ENCODE measurements at places on chromosomes 16 and 17.

GRCh38 chr17:17628388-17629008, 37.0 kb upstream of the PEMT start:
- DNase-seq, result peak; percentile 77

GRCh38 chr17:38361694-38362465, 10.2 kb downstream of the SOCS7 start:
- DNase-seq, result no peak

DNA sequence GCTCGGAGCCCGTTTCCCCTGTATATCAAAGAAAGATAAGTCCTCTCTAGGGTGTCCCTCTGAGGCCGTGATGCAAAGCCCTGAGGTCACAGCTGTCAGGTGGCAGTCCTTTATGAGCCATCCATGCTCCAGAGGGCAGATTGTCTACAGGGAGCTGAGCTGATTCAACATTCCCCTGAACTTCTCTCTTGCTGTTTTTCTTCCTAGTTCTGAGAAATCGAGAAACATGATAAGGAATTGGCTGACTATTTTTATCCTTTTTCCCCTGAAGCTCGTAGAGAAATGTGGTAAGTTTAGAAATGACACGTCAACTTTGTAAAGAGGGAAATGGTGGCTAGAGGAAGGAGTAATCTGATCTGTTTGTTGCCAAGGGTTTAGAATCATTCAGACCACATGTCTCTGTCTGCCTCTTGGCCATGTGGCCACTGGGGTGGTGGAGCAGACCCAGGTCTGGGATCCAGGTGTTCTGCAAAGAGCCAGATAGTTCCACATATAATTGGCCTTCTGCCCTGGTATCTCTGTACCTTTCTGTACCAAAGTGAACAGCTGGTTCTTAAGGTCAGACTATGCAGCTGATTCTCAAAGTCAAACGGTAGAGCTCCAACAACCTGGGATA, 3.5 kb downstream of the CTNS start:
- no peak for DNase-seq

DNA sequence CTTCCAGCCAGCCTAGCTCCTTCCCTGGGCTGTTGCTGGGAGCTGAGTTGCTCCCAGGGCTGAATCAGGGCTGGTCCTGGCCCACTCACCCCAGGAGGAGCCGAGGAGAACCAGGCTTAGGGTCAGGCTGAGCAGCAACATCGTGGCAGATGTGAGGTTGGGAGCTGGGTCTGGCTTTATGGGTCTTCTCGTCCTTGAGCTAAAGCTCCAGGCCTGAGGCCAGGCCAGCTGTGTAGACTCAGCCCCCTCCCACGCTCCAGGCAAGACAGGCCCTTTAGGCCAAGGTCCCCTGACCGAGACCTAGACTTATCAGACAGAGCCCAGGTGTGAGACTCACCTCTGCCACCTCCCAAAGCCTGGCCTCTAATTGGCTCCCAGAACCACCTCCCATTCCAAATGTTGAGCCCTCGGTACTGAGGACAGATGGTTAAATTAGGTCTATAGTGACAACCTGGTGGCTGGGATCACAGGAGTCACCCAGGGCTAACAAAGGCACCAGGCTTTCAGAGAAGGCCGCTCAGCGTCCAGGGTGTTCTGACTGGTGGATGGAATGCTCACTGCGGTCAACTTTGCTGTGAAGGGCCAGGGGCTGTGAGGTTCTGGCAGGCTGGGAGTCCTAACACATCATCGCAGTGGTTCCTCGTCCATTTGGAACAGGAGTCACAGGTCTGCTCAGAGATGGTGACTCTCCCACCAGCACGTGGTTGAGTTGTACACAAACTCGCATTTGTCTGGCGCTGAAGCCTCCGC, at the start of gene CTRL:
TSS of gene CTRL (minus strand) at position 151 of the 750 bp plus-strand sequence. CDS start at position 141, 10 bp downstream.
- no peak for DNase-seq

DNA sequence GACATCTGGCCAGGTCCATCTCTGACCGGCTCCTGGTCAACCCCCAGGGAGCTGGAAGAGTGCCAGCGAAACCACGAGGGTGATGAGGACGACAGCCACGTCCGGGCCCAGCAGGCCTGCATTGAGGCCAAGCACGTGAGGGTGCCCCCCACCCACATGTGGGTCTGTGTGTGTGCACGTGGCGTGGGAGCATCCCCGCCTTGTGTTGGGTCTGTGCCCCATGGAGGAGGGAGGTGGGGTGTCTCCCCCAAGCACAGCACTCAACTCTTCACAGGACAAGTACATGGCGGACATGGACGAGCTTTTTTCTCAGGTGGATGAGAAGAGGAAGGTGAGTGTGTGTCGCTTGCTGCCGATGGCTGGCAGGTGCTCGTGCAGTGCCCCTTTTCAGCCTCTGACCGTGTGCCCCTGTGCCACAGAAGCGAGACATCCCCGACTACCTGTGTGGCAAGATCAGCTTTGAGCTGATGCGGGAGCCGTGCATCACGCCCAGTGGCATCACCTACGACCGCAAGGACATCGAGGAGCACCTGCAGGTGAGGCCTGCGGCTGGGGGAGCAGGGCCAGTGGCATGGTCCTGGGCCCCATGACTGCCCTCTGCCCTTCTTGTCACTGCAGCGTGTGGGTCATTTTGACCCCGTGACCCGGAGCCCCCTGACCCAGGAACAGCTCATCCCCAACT, 1.7 kb downstream of the STUB1 start:
- no peak for DNase-seq

DNA sequence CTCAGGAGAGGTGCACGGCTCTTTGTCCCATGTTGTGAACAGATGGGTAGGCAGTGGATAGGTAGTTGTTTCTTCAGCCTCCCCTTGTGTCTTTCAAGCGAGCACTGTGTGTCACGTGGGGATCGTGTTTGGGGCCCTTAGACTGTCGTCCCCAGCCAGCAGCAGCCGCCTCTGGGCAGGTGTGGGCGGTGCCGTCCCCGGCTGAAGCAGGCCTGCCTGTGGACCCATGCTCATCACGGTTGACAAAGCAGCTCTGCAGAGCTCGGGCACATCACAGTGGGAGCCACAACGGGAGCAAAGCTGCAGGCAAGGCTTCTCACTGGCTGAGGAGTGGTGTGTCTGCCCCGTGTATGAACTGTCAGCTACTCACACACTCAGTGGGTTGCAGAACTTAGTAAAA, 4.7 kb upstream of the RPL13 start:
- DNase-seq, result no peak

- peak; percentile 69 for DNase-seq
These were observed at the start of gene IRX5 for GRCh38 chr16:54930005-54930868. IRX5 (plus strand) TSS chr16:54930865; CDS start chr16:54931199, 334 bp downstream.

DNA sequence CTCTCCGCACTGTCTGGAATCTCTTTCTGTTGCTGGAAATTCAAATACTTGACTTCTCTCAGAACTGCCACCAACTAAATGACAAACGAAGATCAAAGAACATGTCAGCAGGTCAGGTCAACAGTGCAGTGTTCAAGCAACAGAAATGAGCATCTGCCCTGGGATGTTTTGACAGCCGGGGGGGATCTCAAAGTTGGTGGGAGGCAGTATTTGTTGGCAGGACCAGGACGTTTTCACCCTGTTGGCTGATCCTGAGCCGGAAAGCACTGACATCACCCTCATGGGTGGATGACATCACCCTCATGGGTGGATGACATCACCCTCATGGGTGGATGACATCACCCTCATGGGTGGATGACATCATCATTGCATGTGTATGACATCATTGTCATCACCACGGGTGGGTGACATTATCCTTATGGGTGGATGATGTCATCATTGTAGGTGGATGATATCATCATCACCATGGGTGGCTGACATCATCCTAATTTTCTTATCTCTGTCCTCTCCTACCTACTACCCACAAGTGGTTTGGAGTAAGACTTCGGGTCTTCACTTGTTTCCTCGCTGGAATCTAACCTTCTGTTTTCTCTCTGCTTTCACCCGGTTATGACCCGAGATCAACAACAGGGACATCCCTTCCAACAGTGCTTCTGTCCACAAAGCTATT, 18.9 kb downstream of the DNAH17 start:
- DNase-seq, result no peak

DNA sequence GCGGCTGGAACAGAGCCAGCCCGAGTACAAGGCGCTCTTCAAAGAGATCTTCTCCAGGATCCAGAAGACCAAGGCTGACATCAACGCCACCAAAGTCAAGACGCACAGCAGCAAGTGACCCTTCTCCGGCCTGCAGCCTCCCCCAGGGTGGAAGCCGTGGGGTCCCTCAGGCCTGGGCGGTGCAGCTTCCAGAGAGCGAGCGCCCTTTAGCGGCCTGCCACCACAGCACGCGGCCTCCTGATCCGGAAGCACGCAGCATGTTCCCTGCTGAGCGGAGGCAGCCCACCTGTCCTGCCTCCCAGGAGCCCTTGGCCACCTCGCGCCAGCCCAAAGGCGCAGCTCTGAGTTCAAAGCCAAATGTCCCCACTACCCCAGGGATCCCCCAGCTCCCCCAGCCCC, 8.5 kb upstream of the MRPL58 start:
- no peak for DNase-seq

DNA sequence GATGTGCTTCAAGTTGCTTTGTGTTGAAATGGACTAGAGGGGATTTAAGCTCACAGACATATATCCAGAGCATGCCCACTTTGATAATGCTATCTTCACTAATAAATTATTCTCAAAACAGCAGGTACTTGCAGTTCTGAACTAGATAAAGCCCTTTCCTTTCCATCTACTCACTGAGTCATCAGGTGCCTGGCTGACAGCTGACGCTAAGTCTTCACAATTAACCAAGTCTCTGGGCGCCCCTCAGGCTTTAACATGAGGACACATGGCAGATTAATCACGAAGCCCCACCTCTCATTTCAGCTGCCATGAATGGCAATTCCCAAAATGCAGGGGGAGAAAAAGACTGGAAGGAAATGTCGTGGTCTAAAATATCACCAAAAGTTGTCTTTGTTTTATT, 29.5 kb upstream of the CRISPLD2 start:
- DNase-seq, result no peak

- no peak for DNase-seq
These were observed 135.4 kb downstream of the TMEM132E start for GRCh38 chr17:34714475-34715410.

- peak; percentile 58 for DNase-seq
These were observed 10.9 kb upstream of the KRTAP17-1 start for GRCh38 chr17:41326173-41327145.

- no peak for DNase-seq
These were observed 53.7 kb downstream of the MAP2K4 start for GRCh38 chr17:12074346-12074745.

- DNase-seq, result peak; percentile 70
These were observed 28.5 kb downstream of the CYTH1 start for GRCh38 chr17:78753316-78754250.
